ENCODE measurements at places on chromosomes 11 and 22. TPM values are rescaled to one million over a fixed set of nuclear protein-coding genes. Genes with fewer than 3 reads are reported as not detected.

DNA sequence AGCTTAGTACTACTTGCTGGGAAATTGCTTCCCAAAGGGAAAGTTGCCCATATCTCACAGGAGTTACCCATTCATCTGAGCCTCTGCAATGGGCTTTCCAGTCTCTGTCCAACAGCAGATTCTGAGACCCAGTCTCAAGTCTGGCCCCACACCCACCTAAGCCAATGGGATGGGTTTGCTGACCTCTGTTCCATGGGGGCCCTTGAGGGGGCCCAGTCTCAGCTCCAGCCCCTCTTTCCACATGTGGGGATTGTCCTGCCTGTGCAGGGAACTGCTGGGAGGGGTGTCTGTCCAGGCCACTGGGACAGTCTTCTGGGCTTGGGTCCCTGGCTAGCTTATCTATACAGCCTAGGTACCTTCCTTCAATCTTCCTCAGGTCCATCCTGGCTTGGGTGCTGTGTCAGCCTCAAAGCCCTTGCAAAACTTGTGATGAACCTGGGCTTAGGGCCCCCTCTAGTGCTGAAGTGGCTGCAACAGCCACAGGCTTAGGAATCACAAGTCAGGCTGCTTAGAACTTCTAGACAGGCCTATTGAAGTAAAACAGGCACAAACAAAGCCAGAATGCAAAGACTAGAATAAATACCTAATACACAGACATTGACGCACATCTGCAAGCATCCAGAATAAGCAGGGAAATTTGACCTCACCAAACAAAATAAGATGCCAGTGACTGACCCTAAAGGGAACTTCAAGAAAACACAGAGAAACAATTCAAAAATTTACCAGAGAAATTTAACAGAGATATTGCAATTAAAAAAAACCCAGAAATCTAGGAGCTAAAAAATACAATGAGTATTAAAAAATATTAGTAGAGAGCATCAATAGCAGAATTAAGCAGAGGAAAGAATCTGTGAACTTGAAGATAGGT is 11.7 kb upstream of the PATL1 start:
- no peak overlapping the region for H3K27ac ChIP-seq
- no peak for DNase-seq
- no peak overlapping the region for H3K4me3 ChIP-seq

GRCh38 chr22:49024775-49025440 is 802.8 kb downstream of the BRD1 start:
- peaks cover 27% of the 10 kb centered on the region for H3K27me3 ChIP-seq
- peak; percentile 86 for DNase-seq
- no peaks in the 10 kb centered on the region for H3K36me3 ChIP-seq

GRCh38 chr11:19921976-19922688 is 209.5 kb downstream of the NAV2 start:
- peaks cover 87% of the 10 kb centered on the region for H3K4me1 ChIP-seq
- no peak for DNase-seq
- H3K4me3 ChIP-seq: no peak overlapping the region

- H3K27me3 ChIP-seq: no peaks in the 10 kb centered on the region
- no peak for DNase-seq
- peaks cover 15% of the 10 kb centered on the region for H3K4me1 ChIP-seq
- no peak overlapping the region for H3K27ac ChIP-seq
Observed at GRCh38 chr11:106427736-106428135, 350.3 kb downstream of the AASDHPPT start.

DNA sequence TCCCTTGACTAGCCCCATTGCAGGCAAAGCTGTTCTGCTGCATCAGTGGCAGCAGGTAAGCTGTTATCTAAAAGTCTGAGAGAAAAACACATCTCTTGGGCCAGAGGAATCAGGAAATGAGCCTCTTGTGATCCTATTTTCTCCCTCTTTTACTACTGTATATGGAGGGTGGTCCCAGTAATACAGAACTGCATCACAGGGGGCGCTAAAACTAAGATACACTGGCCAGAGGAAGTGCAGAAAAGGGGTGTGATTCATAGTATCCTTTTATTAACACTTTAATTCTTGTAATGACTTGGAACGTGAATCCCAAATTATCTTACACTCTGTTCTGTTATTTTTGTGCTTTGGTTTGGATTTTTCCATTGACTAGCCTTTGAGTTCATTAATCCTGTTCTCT is 8.8 kb upstream of the MED17 start:
- H3K36me3 ChIP-seq: no peaks in the 10 kb centered on the region
- no peak for DNase-seq
- no peak overlapping the region for H3K4me3 ChIP-seq
- peak overlapping the region; percentile 41 for H3K27ac ChIP-seq

- H3K27ac ChIP-seq: no peak overlapping the region
- no peaks in the 10 kb centered on the region for H3K4me1 ChIP-seq
- no peak for DNase-seq
- H3K36me3 ChIP-seq: no peaks in the 10 kb centered on the region
Observed at GRCh38 chr11:14144934-14145333, 182.4 kb downstream of the SPON1 start.

GRCh38 chr22:42805998-42806830 is 50.9 kb downstream of the ARFGAP3 start:
- no peak for DNase-seq
- peaks cover 19% of the 10 kb centered on the region for H3K4me1 ChIP-seq
- H3K4me3 ChIP-seq: no peak overlapping the region
- no peaks in the 10 kb centered on the region for H3K27me3 ChIP-seq

GRCh38 chr11:76292583-76293188 is 86.4 kb upstream of the WNT11 start:
- H3K4me3 ChIP-seq: no peak overlapping the region
- no peak for DNase-seq
- H3K4me1 ChIP-seq: peaks cover 3% of the 10 kb centered on the region
- no peaks in the 10 kb centered on the region for H3K27me3 ChIP-seq

Gene DNAJC24
- 17.6 TPM for total RNA-seq

Gene TLCD5
- 8.8 TPM for total RNA-seq

Gene ALDH3B1
- total RNA-seq: 13.1 TPM

Gene PTPN5
- total RNA-seq: not detected

Gene SPECC1L
- total RNA-seq: 92.6 TPM

Gene MMP12
- 0.17 TPM for total RNA-seq

Gene PIH1D2
- total RNA-seq: 1.4 TPM

Measured in chondrocyte (in vitro differentiated cells).